ENCODE measurements at places on chromosomes 13 and 19. TPM values are rescaled to one million over a fixed set of nuclear protein-coding genes. Genes with fewer than 3 reads are reported as not detected.

ZNF541 gene
- total RNA-seq = 0.06 TPM

FCAR gene
- not detected for total RNA-seq

FXYD1 gene
- 0.10 TPM for total RNA-seq

TUBA3C gene
- 0.11 TPM for total RNA-seq

C1QTNF9 gene
- not detected for total RNA-seq

PEAK3 gene
- 0.22 TPM for total RNA-seq

DACT3 gene
- total RNA-seq = 0.22 TPM

EDNRB gene
- total RNA-seq = not detected

C19orf67 gene
- not detected for total RNA-seq

PSPN gene
- total RNA-seq = 0.72 TPM
